ENCODE measurements at places on chromosomes 1 and 21.

DNA sequence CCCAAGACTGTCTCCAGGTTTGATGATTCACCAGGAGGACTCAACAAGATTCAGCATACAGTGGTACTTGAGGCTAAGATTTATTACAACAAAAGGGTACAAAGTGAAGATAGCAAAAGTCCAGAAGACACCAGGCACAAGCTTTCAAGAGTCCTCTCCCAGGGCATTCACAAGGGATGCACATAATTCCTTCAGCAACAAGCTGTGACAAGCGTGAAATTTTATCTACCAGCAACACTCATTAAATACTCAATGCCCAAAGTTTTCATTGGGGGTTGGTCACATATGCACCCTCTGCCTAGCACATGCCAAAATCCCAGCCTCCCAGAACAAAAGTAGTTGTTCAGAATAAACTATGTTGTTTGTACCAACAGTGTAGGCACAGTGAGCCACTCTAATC, 62.3 kb downstream of the PRKACB start:
- DNase-seq, result no peak

GRCh38 chr1:85224295-85224694, 23.5 kb upstream of the SYDE2 start:
- no peak for DNase-seq

- no peak for DNase-seq
Observed at GRCh38 chr1:1176931-1177330, 3.3 kb downstream of the TTLL10 start.

DNA sequence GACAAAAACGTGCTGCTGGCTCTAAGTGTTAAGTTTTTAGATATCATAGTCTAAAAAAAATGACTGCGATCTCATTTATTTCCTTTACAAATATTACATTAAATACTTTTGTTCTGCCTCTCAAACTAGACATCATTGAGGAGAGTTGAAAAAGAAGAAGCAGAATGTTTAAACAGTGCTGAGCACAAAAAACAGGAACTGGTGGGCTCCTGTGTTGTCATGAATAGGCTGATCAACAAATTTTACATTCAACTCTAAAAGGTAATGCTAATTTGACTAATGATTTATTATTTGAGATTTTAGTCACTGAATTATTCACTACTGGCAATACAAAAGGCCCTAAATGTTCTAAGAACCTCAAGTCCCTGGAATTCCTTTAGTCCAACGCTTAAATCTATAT, 66.1 kb downstream of the GPATCH2 start:
- DNase-seq, result no peak

GRCh38 chr1:170503665-170504064, 28.3 kb upstream of the GORAB start:
- DNase-seq, result no peak

DNA sequence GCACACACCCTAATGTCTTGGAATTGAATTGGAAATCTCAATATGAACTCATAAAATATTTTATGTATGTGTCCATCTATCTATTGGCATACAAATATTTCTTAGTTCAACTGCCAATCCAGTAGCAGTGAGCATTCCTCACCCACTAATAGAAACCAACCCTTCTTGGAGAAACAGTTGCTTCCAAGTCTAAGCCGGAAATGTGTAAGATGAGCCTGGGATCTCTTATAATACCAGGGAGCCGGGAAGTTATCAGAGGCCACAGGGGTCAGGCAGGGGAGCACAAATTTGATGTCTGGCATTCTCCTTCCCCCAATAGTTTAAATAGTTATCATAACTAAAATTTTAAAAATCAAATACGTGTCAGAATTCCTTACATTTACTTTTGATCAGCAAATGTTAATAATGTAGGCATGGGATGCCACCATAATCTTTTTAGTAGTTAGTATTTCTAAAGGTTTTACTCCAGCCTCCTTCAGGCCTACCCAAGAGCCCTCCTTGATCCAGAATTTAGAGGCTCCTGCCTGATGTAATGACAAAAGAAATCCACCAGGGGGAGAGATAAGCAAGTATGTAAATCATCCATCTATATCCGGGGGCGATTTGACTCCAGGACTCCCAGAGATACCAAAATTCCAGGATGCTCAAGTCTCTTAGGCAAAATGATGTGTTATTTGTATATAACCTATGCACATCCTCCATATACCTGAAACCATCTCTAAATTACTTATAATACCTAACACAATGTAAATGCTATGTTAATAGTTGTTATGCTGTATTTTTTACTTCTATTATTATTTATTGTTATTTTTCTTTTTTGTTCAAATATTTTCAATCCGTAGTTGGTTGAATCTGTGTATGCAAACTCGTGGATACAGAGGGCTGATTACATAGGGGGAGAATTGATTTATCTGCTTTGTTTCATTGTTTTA, 218.7 kb upstream of the COA6 start:
- peak; percentile 31 for DNase-seq

DNA sequence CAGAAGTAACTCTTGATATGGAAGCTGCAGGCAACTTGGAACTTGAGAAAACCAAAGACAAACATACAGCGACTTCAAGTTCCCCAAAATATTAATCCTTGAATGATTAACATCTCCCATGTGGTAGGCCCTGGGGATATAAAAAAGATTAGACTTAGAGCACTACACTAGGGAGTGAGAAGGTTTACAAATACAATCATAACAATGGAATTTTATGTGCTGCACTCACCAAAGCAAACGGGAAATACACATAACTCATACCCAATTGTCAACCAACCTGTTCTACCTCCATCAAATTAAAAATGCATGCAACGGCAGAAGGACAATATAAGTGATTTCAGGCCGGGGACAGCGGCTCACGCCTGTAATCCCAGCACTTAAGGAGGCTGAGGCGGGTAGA, 3.7 kb downstream of the SMYD3 start:
- DNase-seq, result no peak

GRCh38 chr1:11337580-11338073, 64.6 kb downstream of the UBIAD1 start:
- no peak for DNase-seq

DNA sequence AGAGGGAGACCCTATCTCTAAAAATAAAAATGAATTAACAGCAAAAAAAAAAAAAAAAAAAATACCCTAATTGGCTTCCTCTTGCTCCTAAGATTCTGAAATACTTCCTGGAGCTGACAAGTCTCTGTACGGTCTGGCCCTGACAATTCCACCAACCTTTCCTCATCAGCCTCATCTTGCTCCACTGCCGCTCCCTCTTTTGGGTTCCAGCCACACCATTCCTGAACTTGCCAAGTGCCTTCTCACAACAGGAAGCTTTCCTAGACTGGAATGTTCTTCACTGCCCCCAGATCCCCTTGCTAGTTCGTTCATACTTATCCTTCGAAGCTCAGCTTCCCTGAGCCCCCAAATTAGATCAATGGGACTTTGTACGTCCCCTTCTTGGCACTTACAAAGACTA, 37.0 kb downstream of the AKNAD1 start:
- DNase-seq, result no peak

Data from fibroblast of skin of left quadriceps (primary cell).